Activated T-helper 17 cell treated with anti-CD3 and anti-CD28 coated beads, Interleukin-2, amount 50 U/mL, for 72 hours (primary cell): ENCODE measurements at places on chromosomes 7 and 10. TPM values are rescaled to one million over a fixed set of nuclear protein-coding genes. Genes with fewer than 3 reads are reported as not detected.

Gene C10orf71
- not detected for total RNA-seq

Gene GPR146
- 14.9 TPM for total RNA-seq

Gene NPC1L1
- 0.32 TPM for total RNA-seq

Gene C10orf62
- total RNA-seq = not detected

Gene MICU1
- total RNA-seq = 36.6 TPM

Gene NKX1-2
- total RNA-seq = not detected

Gene TRIM74
- 0.89 TPM for total RNA-seq

Gene COL28A1
- 0.13 TPM for total RNA-seq

Gene GPR22
- total RNA-seq = not detected

Gene CLDN12
- 11.0 TPM for total RNA-seq

Gene LMOD2
- total RNA-seq = not detected

Gene OR2A14
- total RNA-seq = not detected

Gene FAM237B
- total RNA-seq = not detected

Gene CUTC
- total RNA-seq = 30.9 TPM

Gene RPEL1
- not detected for total RNA-seq

Gene GNG11
- not detected for total RNA-seq

Gene COX15
- 43.0 TPM for total RNA-seq

Gene EVX1
- not detected for total RNA-seq

Gene TIMM23
- total RNA-seq = 86.0 TPM
